ENCODE measurements at places on chromosomes 12 and 14.

DNA sequence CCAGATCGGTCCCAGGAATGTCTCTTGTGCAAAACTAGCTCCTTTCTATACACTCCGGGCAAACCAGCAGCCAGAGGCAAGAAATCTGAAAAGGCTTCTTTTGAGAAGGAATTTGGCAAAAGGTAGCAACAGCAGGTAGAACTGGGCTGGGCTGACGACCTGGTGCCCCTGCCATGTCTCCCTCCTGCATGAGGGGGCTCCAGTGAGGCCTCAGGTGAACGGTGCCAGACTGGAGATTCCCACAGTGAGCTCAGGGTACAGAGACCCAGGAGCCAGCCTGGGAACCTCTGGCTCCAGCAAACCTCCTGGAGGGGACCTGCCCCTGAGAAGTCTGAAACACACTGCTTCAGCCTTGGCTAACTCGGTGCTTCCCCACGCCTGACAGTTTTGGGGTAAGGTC, 10.8 kb downstream of the ITPK1 start:
- DNase-seq = no peak

- DNase-seq = no peak
Measured at GRCh38 chr12:6067152-6067916, 57.1 kb downstream of the VWF start.

- DNase-seq = no peak
Measured at GRCh38 chr14:51873221-51873893, 12.9 kb downstream of the GNG2 start.

GRCh38 chr12:56150563-56150962, 1.8 kb upstream of the MYL6B start:
- DNase-seq = no peak

DNA sequence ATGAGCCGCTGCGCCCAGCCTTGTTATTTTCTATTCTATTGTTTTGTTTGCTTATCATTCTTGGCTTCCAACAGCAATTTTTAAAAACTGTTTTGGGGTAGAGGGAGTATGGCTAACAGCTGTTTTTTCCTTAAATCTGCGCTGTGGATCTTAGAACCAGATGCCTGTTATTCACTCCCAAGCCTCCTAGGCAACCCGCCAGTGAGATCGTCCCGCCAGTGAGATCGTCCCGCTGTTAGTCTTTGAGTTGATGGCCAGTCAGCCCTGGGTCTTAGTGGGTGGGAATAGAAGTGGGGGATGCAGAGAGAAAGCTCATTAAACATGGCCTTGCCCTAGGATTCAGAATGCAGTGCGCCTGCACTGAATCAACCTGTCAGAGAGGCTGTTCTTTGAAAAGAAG, 67.3 kb upstream of the BICD1 start:
- no peak for DNase-seq

DNA sequence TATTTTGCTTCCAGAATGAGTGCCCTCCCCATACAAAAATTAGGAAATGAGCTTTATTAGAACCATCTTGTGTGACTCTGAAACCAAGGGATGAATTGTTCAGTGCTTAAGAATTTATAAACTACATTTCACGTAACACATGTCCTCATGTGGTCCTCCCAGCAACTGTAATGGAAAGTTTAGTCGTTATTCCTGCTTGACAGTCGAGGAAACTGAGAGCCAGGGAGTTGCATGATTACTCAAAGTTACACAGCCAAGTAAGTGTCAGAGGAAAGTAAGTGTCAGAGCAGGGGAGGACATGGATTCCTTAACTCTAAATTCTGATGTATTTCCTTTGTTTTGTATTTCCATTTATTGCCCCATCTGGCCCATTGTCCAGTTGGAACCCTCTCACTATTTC, 453.9 kb downstream of the FUT8 start:
- DNase-seq = no peak

- DNase-seq = peak; percentile 5
Measured at GRCh38 chr14:34324363-34324795, 137.7 kb downstream of the SPTSSA start.

DNA sequence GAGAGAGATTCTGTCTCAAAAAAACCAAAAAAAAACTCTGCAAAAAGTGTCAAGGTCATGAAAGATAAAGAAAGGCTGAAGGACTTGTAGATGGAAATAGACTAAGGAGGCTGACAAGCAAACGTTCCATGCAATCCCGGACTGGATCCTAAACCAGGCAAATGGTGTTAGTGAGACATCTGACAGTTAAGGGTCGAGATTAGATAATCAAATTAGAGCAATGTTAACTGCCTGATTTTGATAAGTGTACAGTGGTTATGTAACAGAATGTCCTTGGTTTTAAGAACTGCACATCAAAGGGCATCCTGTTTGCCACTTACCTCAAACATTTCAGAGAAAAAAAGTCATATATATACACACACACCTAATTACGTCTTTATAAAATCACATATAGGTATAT, 3.5 kb upstream of the RAN start:
- DNase-seq = no peak

GRCh38 chr14:81221579-81222102, 882 bp upstream of the GTF2A1 start:
- no peak for DNase-seq

DNA sequence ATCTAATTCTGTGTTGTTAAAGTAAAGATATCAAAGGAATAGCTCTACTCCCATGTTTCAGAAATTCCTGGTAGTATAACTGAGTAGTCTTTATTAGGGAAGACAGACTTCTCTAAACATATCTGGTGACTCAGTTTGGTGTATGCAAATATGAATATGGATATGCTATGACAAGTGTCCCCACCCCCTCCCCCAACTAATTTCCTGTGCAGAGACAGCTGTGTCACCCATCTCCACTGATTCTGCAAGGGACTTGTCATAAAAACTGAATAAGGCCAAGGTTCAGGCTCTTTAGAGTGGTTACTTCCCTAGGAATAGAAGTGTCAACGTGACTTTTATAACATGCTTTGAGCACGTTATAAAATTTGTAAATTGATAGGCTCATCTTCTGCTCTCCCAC, 429.1 kb downstream of the DAD1 start:
- no peak for DNase-seq
